ENCODE measurements at places on chromosomes 12 and 14.

- no peak for DNase-seq
Measured at GRCh38 chr12:111616177-111616623, 17.1 kb upstream of the ATXN2 start.

GRCh38 chr12:75722714-75723200, 211.3 kb upstream of the KRR1 start:
- DNase-seq = peak; percentile 11

DNA sequence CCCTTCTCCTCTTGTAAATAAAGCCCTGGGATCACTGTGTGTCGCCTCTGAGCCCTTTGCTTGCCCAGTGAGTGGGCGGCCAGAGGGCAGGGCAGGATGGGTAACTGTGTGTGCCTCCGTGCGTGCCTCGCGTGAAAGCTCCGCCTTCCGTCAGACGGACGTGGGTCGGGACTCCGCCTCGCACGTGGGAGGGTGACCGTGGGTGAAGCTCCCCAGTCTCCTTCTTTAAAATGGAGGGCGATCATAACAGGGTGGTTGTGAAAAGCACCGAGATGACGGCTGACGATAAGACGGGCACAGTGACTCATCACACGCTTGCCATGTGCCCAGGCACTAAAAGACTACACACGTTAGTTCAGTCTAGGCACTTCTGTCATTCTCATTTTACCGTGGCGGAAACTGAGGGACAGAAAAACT, 9.2 kb downstream of the PHB2 start:
- no peak for DNase-seq

DNA sequence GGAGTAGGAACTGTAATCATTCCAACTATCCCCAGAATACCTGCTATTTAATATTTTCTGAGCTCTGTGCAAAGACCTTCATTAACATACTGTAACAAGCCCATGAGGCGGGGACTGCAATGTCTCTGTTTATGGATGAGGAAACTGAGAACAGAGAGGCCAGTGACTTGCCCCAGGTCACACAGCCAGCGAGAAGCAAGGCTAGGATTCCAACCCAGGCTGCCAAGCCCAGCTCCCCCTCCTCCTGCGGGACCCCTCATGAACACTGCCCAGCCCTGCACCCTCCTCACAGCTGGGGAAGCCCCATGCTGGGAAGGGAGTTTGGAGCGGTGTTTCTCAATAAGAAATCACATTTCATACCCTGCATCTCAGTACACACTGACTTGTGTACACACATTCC, 10.9 kb downstream of the HVCN1 start:
- no peak for DNase-seq

DNA sequence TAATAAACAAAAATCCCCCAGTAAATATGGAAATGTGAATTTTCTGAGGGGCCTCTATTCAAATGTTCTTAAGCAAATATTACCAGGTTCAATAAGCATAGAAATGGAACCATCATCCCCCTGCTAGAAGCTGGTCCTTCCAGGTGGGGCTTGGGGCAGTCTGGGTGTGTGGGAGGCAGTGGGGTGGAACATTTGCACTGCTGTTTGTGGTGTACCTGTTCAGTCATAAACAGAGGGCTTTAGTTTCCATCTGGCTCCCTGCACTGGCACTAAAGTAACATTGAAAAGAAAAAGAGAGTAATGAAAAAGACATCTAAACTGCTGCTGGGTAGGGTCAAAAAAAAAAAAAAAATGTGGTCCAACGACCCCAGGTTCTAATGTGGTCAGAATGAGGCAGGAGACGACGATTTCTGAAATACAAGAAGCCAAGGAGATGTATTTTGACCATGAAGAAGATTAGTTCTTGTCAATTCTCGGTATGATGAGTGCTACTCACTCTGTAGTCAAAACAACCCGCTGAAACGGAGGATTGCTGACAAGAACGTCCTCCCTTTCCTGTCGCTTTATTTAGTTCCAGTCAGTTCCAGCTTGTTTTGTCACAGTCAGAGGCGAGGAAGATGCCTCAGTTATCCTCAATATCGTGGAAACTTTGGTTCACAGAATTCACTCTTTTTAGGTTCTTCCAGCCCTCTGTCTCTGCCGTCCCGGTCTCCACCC, 44.2 kb upstream of the MANSC4 start:
- DNase-seq = peak; percentile 69

GRCh38 chr14:105853089-105853906, 326.9 kb downstream of the TMEM121 start:
- DNase-seq = peak; percentile 68

DNA sequence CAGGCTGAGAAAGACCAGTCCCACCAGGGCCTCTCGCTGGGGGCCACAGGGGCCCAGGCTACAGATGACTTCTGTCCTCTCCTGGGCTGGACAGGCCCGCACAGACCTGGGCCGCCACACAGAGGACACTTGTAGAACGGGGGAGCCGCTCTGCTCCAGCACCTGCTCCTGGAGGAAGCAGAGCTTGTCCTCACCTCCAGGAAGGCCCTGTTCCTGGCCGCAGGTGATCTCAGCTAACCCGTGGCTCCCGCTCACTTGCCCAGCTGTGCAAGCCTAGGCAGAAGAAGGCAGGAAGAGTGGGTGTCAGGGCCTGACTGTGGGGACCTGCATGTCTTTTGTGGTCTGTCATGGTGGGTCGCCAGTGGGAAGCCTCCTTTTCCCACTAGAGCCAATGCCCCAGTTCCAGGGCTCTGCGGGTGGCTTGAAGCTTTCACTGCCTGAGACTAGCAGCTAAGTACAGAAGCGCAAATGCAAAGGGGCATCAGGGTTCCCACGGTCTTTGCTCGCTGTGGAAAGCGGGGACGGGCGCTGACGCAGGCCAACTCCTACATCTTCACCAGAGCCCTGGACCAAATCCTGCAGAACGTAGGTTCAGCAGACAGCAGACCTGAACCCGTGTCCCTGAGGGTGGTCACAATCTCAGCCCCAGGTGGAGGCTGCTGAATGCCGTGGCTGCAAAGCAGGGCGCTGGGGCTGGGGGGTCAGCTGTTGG, 8.8 kb upstream of the CEP170B start:
- DNase-seq = no peak

GRCh38 chr14:90545966-90546751, 149.3 kb downstream of the CALM1 start:
- no peak for DNase-seq

GRCh38 chr14:95953111-95953724, 76.6 kb downstream of the TUNAR start:
- DNase-seq = peak; percentile 7

DNA sequence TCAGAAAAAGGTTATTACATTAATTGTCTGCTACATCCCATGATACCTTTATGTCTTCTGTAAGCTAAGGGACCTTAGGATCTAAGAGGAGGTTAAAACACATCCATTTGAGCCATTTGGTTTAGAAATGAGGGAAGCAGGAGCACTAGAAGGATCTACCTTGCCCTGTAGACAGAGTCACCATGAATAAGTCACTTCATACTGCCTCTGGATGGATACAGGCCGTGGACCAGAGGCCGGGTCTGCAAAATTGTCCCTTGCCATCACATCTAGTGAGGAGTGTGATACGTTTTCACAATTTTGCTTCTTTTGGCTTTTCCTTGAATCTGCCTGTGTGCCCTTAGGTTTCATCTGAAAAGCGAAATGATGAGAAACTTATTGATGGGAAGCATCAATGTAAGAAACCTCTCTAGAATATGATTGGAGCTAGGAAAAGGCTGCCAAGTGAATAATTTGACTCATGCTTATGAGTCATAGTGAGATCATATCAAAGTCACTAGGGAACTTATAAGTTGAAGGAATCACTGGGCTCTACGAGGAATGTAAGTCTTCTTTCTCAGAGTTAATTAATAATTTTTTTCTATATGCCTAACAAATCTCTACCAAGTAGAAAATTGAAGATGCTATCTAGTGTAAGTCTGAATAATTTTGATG, 10.8 kb downstream of the GLRX5 start:
- no peak for DNase-seq

GRCh38 chr12:42756841-42757623, 167.5 kb upstream of the PRICKLE1 start:
- DNase-seq = no peak

GRCh38 chr14:21978184-21978998, 304.8 kb upstream of the OR4E1 start:
- peak; percentile 79 for DNase-seq

DNA sequence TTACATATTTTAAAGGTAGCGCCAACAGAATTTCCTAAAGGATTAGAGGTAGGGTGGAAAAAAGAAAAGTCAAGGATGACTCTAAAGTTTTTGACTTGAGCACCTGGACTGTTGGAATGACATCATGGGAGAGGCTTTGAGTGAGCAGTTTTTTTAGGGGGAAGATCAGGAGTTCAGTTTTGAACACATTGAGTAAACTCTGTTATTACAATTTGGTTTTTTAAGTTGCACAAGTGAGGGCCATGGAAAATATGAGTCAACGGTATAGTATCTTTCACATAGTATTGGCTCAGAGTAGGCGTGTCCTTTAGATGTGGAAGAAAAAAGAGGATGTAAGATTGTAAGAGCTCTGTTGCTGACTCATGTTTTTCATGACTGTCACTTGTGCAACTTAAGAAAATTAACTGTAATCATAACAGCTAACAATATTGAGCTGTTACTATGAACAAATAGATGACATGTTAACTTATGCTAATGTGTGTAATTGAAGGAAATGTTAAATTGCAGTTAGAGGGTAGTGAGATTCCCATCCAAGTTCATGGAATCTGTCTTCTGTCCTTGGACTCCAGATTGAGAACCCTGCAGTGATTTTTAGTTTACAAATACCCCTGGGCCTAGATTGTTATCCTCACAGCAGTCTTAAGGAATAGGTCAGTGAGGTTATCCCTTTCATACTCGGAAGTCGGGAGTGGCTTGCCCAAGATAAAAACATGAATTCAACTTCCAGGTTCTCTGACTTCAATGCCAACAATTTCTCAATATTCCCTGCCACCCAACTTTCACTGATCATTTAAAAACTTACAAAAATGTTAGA, 48.2 kb upstream of the ATP2B1 start:
- peak; percentile 47 for DNase-seq

Measured in NAMALWA (cell line).